ENCODE measurements at places on chromosomes 6 and 20. TPM values are rescaled to one million over a fixed set of nuclear protein-coding genes. Genes with fewer than 3 reads are reported as not detected.

DNA sequence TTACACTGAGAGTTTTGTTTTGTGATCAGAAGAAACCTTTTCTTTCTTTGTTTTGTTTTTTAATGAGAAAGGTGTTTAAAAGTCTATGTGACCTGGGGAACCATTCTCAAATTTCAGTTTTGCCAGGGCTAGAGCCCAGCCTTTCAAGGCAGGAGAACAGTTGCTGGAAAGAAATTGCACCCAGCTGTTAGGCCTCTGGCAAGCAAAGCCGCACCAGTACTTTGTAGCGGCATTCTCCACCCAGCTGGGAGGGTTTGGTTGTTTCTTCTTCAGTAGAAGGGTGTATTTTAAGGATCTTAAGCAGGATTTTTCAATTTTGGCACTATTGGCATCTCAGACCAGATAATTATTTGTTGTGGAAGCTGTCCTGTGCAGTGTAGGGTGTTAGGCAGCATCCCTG is 16.6 kb upstream of the MAPK13 start:
- no peak for DNase-seq

DNA sequence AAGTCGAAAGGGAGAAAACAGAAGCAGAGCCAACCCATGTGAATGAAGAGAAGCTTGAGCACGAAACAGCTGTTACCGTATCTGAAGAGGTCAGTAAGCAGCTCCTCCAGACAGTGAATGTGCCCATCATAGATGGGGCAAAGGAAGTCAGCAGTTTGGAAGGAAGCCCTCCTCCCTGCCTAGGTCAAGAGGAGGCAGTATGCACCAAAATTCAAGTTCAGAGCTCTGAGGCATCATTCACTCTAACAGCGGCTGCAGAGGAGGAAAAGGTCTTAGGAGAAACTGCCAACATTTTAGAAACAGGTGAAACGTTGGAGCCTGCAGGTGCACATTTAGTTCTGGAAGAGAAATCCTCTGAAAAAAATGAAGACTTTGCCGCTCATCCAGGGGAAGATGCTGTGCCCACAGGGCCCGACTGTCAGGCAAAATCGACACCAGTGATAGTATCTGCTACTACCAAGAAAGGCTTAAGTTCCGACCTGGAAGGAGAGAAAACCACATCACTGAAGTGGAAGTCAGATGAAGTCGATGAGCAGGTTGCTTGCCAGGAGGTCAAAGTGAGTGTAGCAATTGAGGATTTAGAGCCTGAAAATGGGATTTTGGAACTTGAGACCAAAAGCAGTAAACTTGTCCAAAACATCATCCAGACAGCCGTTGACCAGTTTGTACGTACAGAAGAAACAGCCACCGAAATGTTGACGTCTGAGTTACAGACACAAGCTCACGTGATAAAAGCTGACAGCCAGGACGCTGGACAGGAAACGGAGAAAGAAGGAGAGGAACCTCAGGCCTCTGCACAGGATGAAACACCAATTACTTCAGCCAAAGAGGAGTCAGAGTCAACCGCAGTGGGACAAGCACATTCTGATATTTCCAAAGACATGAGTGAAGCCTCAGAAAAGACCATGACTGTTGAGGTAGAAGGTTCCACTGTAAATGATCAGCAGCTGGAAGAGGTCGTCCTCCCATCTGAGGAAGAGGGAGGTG is 38.7 kb downstream of the ZBTB2 start:
- no peak for DNase-seq

DNA sequence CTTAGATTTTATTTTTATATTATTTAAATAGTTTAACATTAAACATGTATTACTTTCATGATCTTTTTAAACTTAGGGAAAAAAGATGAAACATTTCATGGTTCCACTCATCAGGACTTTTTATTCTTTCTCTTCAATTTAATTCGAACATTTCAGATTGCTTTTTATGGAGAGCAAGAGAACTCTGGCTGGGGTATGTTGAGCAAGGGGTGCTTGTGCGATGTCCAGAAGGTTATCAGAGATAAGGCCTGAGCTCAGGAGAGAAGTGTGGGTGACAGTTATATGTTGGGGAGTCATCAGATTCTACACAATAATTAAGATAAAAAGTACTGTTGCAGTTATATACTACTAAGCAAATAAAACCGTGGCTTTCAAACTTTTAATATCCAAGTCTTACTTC is 37.5 kb downstream of the FKBP5 start:
- DNase-seq = no peak

- DNase-seq = no peak
Measured at GRCh38 chr6:53441761-53442160, 93.0 kb upstream of the ELOVL5 start.

- DNase-seq = no peak
Measured at GRCh38 chr20:31788578-31788977, 30.6 kb upstream of the MYLK2 start.

GRCh38 chr20:12317433-12317832 is 399.7 kb downstream of the BTBD3 start:
- DNase-seq = no peak

DNA sequence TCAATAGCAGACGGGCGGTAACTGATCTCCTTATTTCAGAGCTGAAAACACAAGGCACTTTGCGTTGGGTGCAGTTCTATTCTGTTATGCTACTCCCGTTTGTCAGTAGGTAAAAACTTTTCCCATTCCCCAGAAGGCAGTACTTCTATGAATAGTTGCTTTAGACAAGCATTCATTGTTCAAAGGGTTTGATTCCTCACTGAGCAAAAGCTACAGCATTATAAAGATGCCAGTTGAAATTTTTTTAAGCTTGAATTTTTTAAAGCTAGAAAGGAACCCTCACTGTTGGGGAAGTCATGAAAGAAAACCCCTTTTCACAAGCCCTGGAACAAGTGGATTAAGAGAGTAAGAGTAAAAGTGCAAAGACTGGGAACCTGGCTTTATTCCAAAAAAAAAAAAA is 42.3 kb downstream of the FUT9 start:
- no peak for DNase-seq

The IL17A gene
- total RNA-seq = not detected

The DNAH8 gene
- total RNA-seq = under 0.01 TPM

The COL11A2 gene
- 1.2 TPM for total RNA-seq

The EMILIN3 gene
- total RNA-seq = 14.6 TPM
